ENCODE measurements at places on chromosomes 11 and 22.

DNA sequence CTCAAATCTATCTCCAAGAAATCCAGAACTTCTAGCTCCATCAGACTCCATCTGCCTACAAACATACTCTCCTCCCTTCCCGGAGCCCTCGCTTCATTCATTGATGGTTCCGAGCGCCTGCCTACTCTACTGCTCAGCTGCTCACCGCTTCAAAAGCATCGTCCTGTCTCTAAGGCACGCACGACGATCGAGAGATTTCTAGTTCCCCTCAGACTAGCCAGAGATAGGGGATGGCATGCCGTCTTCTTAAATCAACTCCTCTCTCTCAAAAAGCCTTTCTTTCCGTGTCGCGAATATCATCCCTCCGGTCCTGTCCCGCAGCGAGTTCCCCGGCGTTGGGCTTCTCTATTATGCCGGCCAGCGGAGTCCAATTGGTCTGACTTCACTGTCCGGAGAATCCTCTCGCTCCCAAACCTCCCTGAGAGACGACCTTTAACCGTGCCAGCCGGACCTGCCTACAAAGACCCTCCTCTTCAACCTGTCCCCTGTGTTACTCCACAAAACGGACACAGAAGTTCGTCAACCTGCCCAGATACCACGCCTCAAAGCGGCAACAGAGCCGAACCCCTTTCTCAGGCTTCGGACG lies 592 bp downstream of the EEF1G start:
- DNase-seq, result no peak

DNA sequence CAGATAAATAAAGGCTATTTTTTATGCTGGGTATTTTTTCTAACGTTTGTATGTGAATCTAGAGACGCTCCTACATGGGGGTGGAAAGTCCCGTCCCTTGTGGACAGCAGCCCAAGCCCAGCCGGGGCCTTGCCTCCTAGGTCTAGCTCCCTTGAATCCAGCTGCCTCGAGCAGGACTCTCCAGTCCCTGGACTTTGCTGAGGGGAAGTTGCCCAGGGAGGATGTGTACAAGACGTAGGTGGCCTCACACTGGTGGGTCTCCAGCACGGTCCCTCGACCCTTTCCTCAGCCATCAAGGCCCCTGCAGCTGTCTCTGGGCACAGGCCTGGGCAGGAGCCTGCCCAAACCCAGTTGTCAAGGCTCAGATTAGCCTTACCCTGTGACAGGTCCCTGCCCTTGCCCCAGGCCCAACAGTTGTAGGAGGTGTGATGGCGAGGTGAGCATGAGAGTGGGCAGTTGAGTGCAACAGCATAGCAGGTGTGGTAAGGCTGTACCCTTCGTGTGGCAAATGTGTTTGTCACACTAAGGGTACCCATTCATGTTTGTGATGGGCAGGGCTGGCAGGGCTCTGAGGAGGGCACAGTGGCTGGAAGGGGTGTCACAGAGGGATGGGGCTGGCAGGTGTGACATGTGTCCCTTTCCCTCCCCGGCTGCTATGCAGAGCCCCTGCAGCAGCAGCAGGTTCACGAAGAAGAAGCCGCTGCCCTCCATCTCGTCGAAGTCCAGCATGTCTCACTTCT lies 3.4 kb downstream of the CCDC116 start:
- DNase-seq, result no peak

DNA sequence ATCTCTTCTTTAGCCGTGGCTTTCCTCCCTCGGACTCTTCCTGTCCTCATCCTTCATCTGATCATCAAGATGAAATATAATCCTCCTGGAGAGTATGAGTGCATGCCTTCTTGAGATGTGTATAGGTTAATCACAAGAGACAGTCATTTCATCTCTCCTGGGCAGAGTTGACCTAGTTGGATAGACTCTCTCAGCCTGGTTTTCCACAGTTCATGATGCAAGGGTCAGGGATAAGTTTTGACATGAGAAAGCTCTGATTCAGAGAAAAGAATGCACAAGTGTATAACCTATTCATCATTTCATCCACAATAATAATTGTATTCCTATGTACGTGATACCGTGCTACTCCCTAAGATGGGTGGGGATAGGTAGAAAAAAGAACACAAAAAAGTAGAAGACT lies 33.2 kb upstream of the CCDC90B start:
- DNase-seq, result no peak

GRCh38 chr22:24726848-24727217 lies 47.7 kb downstream of the PIWIL3 start:
- DNase-seq, result no peak

GRCh38 chr11:44145011-44145775 lies 49.7 kb downstream of the EXT2 start:
- no peak for DNase-seq
